ENCODE measurements at places on chromosomes 3 and 15.

DNA sequence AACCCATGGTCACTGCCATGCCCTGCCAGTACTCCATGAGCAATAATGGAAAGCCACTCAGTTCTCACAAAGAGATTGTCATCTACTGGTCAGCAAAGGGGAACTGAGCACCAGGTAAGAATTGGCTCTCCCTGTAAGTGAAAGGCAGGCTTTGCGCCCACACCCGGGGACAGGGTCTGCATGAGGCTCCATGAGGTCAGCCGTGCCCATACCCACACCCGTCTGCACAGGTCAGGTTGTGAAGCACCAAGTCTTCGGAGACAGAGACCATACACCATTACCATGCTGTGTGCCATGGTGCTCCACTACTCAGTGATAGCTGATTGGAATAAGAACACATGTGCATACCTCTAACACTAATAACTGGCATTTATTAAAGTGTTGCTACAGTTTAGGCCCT, 322.9 kb downstream of the EPHB1 start:
- no peak for DNase-seq

GRCh38 chr15:55827204-55827603, 84.3 kb upstream of the PRTG start:
- no peak for DNase-seq

GRCh38 chr3:185763347-185764005, 61.4 kb downstream of the IGF2BP2 start:
- DNase-seq, result no peak

DNA sequence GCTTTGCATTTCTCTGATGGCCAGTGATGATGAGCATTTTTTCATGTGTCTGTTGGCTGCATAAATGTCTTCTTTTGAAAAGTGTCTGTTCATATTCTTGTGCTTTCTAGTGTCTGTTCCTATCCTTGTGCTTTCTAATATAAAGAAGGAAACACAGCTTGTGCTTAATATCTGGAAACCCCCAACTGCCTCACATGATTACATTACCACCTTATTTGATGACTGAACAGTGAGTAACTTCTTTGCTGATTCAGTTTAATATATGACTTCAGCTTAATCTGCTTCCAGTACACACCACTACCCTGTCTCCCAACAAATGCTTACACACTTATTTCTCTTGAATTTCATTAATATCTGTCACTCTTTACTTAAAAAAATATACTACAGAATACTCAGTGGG, 835.1 kb downstream of the EDEM1 start:
- no peak for DNase-seq

DNA sequence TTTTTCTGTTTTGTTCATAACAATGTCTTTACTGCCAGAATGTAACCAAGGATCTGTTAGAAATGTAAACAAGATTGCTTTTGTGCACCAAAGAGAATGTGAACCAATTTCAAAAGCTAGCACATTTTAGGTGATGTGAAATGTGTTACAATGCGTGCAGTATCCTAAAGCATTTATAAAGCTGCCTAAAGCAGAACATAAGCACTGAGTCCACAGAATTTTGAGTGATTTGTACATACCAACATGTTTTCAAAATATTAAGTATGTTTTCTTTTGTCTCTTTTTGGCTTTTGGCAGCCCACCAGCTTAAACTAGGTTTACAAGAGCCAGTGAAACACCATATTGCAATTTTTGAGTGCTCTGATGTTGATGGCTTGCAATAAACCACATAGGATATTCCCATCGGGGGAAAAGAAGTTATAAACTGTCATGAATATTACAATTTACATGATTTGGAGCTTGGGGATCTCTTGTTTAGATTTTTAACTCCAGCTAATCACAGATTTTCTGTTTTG, 364.0 kb downstream of the ZIC1 start:
- DNase-seq, result no peak

DNA sequence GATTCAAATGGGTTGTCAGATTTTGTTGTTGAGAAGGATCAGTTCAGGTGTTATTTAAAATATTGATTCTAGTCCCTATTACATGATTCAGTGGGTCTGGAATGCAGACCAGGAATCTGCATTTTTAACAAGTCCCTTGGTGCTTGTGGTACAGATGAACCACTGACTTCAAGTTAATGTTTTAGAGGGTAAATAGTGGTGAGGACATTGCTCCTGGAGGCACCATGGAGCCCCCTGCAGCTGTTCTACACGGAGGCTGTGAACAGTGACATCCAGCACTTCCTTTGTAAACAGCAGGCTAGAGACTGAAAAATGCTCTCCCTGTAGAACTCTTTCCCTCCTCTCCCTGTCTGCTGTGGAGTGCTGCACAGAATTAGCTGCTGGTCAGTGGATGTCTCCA, 4.8 kb upstream of the FSIP1 start:
- no peak for DNase-seq

DNA sequence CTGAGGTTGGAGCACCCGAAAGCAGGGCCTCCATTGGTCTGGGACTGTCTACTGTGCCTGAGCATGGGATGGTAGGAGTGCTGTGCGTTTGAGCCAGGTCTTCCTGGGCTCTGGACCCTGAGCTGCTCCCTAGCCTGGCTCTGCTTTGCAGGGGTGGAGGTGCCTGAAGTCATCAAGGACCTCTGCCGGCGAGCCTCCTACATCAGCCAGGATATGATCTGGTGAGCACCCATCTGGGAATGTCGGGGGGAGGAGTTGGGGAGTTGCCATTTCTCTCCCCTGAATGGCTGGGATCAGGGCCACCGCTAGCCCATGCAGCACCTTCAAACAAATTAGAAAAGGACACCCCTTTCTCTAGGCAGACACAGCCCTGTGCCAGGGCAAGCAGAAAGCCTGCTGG, 20.7 kb downstream of the DUOX1 start:
- DNase-seq, result no peak

DNA sequence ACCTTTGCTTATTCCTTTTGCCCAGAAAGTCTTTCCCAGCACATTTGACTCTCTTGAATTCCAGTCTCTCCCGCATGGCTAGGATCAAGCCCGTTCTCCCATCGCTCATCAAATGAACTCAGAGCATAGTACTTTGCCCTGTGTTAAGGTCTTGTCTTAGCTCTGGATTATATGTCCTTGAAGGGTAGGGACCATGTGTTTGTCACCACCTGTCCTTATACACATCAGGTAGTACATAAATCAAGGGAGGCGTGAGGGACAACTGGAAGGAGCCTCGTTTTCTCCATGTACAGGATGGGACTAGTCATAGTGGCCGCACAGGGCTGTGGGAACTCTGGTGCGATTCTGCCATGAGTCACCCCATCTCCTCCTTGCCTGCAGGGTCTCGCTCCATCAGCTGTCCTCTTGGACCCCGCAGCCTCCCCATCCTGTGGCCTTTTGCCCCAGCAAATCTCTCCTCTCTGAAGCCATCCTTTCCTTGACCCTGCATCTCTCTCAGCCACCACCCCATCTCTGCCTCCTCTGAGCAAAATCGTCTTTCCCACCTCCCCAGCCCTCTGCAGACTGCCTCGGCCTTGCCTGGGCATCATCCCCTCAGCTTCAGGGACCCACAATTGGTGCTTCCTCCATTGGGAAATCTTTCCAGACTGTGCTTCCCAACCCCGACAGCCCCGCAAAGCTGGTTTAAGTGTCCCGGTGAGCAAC, 33.4 kb upstream of the RAB6B start:
- DNase-seq, result no peak

GRCh38 chr3:77081240-77081661, 41.4 kb downstream of the ROBO2 start:
- no peak for DNase-seq

DNA sequence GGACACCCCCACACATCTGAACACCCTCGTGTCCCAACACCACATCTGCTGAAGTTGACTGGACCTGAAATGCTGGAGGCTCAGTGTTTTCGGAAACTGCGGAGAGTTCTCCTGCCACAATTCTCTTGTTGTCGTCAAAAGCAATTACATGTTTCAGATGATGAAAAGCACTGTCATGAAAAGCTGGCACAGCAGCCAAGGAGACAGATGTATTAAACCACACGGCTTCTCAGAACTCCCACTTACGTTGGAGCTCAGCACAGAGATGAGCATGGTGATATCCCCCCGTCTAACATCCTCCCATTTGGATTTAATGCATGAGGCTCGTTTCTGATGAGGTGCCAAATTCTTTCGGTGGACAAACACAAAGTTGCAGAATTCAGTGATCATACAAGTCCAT, 180.1 kb downstream of the RORA start:
- no peak for DNase-seq

DNA sequence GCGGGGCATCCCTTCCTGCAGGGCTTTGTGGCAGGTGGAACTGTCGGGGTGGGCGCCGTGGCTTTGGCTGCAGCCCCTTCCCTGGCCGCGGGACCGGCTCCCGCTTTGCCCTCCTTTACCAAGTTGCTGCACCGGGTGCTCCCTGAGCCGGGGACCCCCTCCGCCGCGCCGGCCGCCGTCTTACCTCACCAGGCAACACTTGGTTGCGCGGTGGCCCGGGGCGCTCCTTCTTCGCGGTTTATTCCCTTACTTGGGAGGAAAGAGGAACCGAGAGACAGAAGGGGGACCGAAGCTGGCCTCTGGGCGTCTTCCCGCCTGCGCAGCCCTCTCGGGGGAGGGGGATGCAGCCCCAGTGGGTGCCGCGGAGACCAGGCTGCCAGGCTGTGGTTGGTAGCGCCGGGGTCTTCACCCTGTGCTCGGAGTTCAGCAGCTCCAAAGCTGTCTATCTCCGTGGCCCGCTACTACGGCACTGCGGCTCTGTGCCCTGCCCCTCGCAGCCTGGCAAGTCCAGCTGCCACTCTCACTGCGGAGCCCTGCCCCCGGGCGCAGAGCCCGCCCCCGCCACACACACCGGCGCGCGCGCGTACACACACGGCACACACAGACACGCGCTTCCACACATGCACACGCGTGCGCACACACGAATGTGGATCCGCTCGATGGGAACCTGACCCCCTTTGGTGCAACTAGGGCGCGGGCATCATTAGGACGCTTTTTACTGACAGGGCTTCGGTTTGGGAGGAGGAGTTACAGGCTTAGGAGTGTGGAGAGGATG, at the start of gene DGKG:
Gene DGKG, minus strand, starts transcription at position 473 of the 775 bp plus-strand sequence. CDS start 41,775 bp downstream, outside the sequence.
- peak; percentile 94 for DNase-seq

DNA sequence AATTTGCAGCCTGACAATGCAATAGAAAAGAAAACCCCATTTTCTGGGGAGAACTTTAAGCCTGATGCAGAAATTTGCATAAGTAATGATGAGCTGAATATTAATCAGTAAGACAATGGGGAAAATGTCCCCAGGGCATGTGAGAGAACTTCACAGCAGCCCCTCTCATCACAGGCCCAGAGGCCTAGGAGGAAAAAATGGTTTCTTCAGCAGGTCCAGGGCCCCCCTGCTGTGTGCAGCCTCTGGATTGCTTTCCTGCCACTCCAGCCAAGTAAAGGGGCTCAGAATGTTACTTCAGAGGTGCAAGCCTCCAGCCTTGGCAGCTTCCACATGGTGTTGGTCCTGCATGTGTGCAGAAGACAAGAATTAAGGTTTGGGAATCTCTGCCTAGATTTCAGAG, 900.3 kb upstream of the ROBO1 start:
- no peak for DNase-seq

- no peak for DNase-seq
Measured at GRCh38 chr3:59856934-59857460, 807.2 kb upstream of the CFAP20DC start.

Measured in NCI-H345 (cell line).